ENCODE measurements at places on chromosomes 6 and 20.

DNA sequence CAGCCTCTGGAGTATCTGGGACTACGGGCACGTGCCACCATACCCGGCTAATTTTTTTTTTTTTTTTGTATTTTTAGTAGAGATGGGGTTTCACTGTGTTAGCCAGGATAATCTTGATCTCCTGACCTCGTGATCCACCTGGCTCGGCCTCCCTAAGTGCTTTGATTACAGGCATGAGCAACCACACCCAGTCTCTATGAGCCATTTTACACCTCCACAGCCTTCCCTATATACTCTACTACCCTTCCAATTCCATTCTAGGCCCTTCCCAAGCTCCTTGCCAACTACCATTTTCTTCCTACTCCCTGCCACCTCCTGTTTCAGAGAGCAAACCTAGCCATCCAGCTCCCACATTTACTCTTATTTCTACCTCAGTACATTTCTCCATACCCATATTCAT lies 7.7 kb upstream of the HLA-DMA start:
- DNase-seq = no peak

GRCh38 chr6:87230801-87231200 lies 75.4 kb downstream of the ZNF292 start:
- no peak for DNase-seq

DNA sequence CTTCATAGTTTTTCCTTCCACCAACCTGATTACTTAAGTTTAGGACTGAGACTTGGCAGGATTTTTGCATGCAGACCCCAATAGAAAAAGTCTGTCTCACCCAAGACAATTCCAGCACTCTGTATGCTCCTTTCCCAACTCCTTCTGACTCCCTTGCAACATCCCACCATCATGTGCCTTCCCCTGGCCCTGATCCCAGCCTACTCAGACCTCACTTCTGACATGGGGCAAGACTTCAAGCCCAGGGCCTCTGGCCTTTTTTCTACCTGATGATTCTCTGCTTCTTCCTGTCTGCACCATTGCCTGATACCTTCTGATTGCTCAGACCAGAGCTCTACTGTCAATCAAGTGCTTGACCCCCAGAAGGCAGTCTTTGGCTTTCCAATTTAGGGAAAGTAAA lies 96.6 kb downstream of the HAO1 start:
- DNase-seq = no peak

DNA sequence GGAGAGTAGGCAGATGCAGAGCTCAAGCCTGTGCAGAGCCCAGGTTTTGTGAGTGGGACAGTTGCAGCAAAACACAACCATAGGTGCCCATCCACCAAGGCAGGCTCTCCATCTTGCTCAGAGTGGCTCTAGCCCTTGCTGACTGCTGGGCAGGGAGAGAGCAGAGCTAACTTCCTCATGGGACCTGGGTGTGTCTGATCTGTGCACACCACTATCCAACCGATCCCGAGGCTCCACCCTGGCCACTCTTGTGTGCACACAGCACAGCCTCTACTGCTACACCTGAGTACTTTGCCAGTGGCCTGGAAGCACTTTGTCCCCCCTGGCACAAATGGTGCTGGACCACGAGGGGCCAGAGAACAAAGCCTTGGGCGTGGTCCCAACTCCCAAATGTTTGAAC lies 7.9 kb upstream of the DEFB125 start:
- no peak for DNase-seq

DNA sequence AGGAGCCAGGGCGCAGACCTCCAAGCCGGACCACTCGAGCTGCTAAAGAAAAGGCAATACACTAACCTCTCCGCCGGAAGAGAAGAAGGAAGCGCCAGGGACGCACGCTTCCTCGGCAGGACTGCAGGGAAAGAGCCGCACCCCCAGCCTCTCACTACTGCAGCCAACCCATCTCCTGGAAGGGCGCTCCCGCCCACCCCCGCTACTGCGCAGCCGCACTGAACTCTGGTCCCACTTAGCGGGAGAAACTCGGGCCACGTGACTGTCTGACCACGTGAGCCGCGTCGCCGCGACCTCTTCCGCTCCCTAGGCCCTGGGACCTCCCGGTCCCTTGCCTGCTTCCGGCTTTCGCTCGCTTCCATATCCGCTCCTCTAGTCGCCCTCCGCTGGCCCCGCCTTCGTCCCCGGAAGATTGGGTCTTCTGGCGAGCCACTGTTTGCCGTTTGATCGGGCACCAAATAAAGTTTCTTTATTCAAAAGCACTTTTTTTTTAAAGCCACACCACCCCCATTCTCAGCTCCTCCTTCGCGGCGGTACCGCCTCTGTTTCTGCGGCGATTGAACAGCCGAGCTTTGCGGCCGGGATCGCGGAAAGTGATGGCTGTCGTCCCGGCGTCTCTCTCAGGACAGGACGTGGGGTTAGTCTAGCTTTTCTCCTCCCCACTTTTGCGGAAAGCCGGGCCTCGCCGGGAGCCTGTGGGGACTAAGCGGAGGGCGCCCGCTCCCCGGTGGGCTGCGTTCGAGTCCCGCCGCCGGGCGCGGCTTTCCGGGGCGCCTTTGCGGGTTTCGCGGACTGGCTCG lies at the start of gene RMND1:
TSS of gene RMND1 (minus strand) at position 177 of the 800 bp plus-strand sequence. CDS start 6,315 bp downstream, outside the sequence.
- peak; percentile 97 for DNase-seq

DNA sequence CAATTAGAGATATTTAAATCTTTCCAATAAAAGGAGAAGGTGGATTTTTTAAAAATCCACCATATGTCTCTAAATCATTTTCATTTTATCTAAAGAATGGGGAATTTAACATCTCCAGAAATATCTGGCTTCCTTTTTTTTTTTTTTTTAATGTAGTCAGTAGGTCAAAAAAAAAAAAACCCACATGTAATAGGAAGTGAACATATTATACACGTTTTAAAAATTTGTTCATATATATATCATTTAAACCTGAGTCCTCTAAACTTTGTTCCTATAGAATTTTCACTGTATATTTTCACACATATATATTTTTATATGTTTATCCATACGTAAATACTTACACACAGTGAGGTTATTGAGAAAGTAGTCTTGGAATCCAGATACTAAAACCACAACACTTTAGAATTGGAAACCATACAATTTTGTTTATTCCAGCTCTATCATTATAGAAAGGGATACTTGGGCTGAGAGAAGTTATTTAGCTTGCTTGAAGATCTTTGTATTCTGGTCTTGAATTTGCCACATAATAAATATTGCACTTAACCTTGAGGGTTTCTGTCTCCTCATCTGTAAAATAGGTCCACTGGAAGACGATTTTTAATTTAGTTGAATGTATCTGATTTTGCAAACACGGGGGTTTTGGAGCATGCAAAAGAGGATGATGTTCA lies 62.1 kb upstream of the ZNF217 start:
- no peak for DNase-seq

GRCh38 chr6:53746442-53747103 lies 48.2 kb upstream of the LRRC1 start:
- no peak for DNase-seq

DNA sequence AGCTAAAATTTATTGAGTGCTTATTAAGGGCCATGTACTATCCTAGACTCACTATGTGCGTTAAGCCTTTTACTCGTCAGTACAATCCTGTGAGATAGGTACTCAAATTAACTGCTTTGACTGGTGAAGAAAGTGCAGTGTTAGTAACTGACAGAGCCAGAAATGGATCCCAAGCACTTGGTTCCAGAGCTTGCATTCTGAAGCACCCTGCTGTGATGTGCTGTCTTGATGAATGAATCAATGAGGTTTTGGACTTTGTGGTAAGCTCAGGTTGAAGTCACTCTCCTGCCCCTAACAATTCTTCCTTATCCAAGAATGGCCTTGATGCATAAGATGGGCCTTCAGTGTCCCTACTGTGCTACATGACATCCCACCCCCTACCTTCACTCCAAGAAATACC lies 3.7 kb downstream of the STX11 start:
- DNase-seq = no peak

DNA sequence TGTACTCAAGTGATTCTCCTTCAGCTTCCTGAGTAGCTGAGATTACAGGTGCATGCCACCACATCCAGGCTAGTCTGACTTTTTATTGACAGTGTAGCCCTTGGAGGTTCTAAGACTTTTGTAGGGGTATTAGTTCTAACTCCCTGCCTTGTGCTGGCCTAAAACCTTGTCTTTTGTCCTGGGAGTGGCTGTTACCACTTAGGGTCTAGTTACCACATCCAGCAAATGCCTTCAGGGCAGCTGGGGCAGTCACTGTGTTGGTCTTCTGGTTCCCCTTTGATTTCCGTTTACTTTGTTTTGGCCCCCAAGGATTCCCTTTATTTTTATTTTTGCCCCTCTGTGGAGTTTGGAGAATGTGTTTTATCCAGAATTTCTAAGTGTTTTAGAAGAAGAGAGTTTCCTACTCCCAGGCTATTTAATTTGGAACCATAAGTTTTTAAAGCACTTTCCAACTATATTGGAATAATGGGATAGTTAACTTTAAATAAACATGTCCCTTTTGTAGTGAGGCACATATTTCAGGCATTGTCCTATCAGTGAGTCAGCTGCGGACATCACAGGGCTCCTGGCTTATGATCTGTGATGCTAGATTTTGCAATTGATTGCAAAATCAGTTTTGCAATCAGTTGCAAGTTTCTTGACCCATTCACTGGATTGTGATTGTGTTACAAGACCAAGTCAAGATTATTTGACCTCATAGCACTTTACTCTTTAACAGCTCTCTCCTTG lies 25.0 kb downstream of the IL22RA2 start:
- no peak for DNase-seq

DNA sequence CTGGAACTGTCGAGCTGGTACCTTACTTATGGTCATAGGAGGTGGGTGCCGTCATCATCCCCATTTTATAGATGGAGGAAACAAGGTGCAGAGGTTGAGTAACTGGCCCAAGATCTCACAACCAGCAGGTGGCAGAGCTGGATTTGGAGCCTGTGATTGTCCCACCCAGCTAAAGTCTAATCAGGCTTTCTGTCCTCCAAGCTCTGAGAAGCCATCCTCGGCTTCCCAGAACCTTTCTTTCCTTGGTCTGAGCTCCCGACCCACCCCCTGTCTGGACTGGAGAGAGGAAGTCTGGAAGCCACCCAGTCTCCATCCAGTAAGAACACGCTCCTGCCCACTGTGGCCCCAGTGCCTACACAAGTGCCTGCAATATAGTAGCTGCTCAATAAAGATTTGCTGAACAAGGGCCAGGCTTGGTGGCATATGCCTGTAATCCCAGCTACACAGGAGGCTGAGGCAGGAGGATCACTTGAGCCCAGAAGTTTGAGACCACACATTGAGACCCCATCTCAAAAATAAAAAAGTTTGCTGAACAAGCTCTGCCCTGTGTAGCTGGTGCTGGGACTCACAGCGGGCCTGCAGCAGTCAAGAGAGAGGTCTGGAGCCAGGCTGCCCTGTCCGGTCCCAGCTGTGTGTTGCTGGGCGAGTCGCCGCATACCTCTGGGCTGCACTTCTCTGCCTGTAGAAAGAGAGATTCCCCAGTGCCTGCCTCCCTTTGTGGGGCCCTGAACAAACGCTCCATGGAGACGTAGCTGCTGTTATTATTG lies 32.5 kb upstream of the DLGAP4 start:
- DNase-seq = peak; percentile 51

DNA sequence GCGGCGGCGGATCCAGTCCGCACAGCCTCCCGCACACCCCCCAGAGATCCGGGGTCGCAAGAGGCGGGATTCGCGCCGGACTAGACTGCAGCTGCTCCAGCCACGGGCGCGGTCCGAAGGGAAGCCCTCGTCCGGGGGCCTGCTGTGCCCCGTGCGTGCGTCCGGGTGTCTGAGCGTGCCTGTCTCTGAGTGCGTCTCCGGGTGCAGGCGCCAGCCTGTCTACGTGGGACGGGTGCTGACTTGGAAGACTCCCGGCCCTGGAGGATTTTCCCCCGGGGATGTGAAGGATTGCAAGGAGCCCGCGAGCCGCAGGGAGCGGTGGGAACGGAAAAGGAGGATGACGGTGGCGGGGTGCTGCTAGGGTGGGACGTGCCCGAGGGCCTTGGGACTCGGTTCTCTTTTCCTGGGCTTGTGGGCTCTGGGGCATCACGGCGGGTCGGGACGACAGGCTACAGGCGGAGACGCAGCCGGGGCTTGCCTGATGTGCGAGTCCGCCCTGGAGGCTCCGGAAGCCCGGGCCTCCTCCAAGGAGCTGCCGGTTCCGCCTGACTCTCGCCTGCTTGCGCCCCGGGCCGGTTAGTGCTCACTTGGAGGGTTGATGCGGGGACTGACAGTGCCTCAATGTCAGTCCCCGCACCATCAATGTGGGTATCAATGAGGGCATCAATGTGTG lies 5.7 kb downstream of the MAFB start:
- DNase-seq = no peak

- no peak for DNase-seq
Observed at GRCh38 chr6:45991189-45991588, 24.5 kb downstream of the CLIC5 start.

DNA sequence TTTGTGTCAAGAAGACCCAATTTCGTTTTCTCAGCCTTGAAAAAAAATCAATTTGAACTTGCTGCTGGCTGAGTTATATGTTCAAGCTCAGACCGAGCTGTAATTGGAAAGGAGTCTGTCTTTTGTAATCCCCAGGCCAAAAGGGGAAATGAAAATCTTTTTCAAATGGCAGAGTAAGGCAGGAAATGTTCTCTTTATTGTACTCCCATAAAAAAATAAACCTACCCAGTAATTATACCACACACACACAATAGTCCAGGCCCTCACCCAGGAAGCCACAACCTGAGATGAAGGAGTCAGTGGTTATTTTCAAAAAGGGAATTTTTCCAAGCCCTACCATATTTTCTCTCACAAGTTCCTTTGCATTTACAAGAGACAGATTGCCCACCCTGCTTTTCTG lies 45.3 kb downstream of the CLIC5 start:
- DNase-seq = no peak

DNA sequence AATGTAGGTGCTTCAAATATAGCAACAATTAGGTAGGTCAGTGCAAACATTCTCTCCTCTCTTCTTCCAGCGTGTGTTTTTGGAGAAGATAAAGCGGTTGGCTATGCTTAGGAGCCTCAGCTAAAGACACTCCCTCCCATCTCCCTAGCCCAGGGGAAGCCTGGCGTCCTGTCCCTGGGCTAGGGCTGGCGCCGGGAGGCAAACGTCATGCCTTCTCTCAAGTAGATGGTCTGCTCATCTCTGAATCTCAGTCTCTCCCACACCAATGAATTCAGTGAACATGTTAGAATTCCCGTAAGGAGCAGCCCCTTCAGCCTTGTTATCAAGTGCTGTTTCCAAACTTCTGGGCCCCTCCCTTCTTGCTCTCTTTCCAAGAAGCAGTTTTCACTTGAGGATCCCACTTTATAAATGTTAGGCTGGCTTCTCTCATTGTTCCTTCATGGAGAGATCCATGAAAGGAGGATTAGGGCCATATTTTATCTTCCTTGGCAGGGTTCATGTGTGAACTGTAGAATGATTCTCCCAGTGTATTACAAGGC lies 142.8 kb downstream of the CLIC5 start:
- no peak for DNase-seq

GRCh38 chr20:63682384-63683139 lies 13.9 kb upstream of the TNFRSF6B start:
- no peak for DNase-seq

DNA sequence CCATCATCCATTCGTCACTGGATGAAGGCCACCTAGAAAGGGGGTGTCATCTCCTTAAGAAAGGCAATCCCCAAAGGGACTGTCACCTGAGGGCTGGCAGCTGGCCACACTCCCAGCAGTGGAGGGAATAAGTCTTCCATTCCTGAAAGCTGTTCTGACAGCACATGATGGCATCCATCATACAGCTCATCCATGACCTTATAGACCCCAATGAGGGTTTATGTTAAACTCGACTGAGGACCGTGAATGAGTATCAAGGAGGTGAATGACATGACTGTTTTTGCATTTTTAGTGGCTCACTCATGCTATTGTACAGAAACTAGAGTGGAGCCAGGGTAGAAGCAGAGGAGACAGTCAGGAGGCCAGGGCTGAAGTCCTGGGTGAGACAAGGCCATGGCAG lies 203.1 kb upstream of the CNR1 start:
- DNase-seq = no peak

Measured in GM10248 (cell line).